ENCODE measurements at places on chromosomes 1 and 21.

DNA sequence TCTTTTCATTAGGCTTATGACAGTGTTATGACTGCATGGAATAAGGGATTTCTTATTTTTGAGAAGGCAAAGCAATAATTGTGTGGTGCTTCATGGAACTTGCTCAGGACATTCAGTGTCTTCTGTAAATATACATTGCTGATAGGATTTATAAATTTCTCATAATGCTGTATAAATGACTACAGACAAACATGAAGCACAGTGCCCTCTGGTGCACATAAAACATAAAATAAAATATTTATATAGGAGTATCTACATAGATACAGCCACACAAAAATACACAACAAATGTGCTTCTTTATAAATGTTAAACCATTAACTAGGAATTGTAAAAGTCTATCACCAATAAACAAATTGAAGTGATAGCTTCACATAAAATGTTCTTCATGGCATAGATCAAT is 24.1 kb downstream of the BRINP3 start:
- no peak overlapping the region for H3K4me3 ChIP-seq
- no peaks in the 10 kb centered on the region for H3K27me3 ChIP-seq
- no peak overlapping the region for H3K27ac ChIP-seq
- no peaks in the 10 kb centered on the region for H3K36me3 ChIP-seq

GRCh38 chr1:98761219-98761865 is 99.8 kb downstream of the SNX7 start:
- H3K4me1 ChIP-seq = peaks cover 5% of the 10 kb centered on the region
- H3K36me3 ChIP-seq = no peaks in the 10 kb centered on the region
- H3K27me3 ChIP-seq = no peaks in the 10 kb centered on the region
- no peak overlapping the region for H3K4me3 ChIP-seq
- DNase-seq = no peak
- no peak overlapping the region for H3K27ac ChIP-seq

DNA sequence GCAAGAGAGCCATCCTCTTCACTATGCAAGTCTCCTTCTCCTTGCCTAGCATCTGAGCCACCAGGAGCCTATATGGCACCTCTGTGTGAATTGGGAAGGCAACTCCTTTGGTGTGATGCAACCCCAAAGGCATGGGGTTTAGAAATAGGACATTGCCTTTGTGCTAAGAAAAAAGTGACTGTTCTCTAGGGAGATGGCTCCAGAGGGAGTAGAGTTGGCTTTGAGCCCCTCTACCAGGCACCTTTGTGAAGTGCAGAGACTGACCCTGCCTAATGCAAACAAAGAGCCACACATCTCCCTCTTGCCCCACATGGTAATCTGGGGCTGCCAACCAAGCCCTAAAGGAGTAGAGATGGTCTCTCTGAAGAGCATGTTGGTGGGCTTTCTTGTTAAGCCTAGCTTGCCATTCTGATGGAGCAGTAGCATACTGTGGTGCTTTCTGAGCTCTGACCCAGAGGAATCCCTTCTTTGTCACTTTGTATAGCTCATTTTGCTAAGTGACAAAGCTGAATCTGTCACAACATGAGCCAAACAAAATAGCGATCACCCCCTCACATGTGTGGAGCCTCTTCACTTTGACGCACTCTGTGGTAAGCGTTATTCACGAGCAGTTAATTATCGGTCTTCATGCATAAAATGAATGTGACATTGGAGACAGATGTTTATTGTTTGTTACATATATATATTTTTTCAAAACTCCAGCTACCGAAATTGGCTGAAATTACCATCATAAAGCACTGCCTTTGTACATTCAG is 74.4 kb downstream of the RWDD3 start:
- peaks cover 45% of the 10 kb centered on the region for H3K4me1 ChIP-seq
- no peaks in the 10 kb centered on the region for H3K36me3 ChIP-seq
- H3K27me3 ChIP-seq = peaks cover 3% of the 10 kb centered on the region
- H3K27ac ChIP-seq = no peak overlapping the region
- no peak overlapping the region for H3K4me3 ChIP-seq
- DNase-seq = no peak

DNA sequence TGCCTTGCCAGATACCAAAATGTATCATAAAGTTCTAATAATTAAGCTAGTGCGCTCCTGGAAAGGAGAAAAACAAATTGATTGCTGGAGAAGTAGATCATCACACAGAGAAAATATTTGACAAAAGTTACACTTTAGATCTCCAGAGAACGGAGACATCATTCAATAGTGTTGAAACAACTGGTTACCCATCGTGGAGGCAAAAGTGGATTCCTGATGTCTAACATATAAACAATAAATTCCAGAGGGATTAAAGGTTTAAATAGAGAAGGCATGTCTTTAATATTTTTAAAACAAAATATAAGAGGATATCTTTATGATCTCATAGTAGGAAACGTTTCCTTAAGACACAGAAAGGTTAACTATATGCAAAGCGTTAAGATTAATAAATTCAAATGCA is 41.0 kb downstream of the NRIP1 start:
- no peaks in the 10 kb centered on the region for H3K27me3 ChIP-seq
- no peak overlapping the region for H3K27ac ChIP-seq
- peaks cover 78% of the 10 kb centered on the region for H3K36me3 ChIP-seq
- DNase-seq = no peak
